ENCODE measurements at places on chromosomes 4 and X.

DNA sequence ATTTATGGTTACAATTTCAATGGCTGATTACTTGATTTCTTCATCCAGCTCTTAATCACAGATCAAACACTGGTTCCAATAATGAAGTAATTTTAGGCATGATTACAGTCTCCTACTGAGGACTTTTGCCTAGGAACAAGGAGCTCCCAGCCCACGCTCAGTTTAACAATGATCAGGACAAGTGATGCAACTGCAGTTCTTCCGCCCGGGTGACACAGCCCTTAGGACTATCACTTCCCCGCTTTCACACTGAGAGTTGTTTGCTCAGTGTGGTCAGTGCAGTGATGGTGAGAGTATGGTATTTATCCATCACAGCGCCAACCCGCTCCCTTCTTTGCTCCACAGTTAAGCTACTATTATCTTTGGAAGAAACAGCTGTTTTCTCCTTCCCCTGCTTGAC, 203.2 kb upstream of the MBNL3 start:
- no peak for DNase-seq

DNA sequence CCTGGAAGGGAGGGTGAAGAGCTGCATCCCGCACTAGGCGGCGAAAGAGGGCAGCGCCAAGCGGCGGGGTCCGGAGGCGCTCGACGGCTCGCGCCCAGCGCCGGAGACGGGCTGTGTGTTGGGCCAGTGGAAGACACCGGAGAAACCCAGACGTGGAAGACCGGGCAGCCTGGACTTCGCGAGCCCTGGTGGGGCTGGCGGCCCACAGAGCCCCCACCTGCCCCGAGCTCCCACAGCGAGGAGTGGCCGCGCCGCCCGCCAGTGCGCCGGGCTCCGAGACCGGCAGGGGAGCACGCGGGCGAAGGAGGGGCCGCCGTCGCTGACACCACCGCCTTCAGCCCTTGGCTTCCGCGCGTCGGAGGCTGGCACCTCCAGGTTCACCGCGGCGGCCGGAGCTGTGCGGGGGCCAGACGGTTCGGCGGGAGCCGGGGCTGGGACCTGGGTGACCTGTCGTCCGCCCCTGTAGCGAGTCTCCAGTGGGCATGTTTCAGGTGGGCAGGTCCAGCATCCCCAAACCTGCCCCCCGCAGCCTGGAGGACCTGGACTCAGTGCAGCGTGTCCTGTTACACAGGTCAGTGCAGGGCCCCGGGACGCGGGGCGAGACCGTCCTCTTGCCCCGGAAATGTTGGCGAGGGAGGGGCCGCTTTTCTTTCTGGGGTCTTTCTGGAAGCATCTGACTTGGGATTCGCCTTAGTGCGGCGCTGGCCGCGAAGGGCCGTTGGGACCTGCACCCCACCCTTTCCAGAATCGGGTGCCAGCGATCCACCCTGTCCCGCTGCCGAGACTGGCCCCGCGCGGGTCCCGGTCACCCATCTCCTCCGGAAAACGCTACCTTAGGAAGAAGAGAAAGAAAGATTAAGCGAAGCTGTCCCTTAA, 9.6 kb upstream of the INTU start:
- DNase-seq: no peak

DNA sequence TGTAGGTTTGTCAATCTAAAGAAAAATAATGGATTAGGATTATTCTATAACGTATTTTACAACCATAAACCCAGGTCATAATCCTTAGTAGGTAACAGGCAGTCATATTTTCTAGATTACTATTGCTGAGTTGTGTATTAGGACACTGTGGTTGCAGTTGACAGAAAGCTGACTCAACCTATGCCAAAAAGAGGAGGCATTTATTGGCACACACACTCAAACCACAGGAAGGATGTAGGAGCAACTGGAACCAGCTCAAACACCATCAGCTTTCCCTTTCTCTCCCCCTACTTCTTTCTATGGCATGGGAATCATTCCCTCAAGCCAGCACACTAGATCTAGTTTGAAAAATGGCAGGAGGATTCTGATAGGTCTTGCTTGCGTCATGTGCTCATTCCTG, 136.4 kb upstream of the FAM9C start:
- no peak for DNase-seq

DNA sequence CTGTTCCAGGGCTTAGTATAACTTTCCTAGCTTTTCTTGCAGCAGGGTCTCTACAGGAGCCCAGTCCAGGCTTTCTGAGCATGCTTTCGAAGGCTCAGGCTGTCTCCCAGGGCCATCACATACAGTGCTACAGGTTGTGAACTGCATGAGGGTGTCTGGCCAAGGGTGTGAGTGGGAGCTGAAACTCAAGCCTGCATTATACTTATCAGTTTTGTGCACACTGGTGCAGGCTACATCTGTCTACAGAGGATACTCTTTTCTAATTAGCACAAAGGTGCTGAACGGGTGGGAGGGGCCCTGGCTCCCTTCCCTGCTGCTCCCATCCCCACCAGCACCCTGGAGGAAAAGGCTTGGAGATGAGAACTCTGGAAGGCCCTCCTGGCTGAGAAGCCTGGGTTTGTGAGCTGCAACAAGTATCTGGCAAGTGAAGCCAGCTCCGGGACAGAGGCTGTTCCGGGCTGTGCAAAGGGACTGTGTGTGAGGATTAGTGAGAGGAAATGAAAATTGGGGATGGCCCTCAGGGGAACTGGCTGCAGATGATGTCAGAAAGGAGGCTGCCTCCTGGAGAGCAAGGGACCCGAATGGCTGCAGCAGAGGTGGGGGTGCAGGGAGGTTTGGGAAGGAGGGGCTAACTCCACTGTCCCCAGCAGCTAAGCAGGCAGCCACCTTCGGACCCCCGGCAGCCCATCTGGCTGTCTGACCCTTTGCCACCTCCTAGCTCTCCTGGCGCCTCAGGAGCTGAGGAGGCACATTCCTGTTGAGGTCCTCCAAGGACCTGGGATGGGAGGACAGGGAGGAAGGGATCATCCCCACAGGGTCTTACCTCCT, 68.5 kb downstream of the EFNB1 start:
- DNase-seq: no peak

- no peak for DNase-seq
Observed at GRCh38 chrX:45258731-45259402, 58.2 kb upstream of the DIPK2B start.

- no peak for DNase-seq
Observed at GRCh38 chrX:119622356-119623232, 16.4 kb upstream of the NKRF start.

DNA sequence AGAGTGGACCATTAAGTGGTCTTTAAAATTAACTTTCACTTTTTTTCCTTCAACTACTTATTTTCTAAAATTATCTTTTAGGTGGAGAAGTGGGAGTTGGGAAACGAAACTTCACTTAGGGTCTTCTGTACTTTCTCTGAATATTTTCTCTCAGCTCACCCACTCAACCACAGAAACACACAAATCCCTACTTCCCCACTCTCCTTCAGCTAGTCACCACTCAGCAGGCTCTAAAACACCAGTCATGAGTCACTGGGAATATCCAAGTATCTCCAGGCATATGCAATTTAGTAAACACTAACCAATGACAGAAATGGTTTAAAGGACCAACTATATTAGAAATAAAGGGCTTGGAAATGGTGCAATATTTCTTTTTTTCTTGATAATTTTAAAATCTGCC, 153.0 kb upstream of the RPS6KA6 start:
- DNase-seq: no peak
